H4 (cell line): ENCODE measurements at places on chromosomes 7 and 10. TPM values are rescaled to one million over a fixed set of nuclear protein-coding genes. Genes with fewer than 3 reads are reported as not detected.

DNA sequence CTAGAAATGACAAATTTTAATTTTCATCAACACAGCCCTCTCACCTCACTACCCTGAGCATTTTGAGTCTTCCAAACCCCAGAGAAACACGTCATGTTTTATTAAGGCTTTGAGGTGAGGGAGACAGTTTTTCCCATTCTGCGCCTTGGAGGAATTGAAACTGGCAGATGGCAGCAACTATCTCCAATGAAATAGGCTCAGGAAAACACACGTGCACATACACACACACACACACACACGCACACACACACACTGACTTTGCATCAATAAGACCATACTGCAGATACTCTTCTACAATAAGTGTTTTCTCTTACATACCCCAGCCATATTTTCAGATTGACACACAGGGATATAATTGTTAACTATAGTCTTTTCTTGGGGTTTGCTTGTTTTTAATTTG, 3.2 kb upstream of the SFTPA2 start:
- DNase-seq, result no peak

GRCh38 chr7:127409629-127410028, 17.1 kb upstream of the ZNF800 start:
- DNase-seq, result no peak

GRCh38 chr7:50496569-50496968, 46.4 kb upstream of the FIGNL1 start:
- no peak for DNase-seq

Gene KIAA1549
- total RNA-seq, result 2.5 and 3.3 TPM in 2 replicates

DNA sequence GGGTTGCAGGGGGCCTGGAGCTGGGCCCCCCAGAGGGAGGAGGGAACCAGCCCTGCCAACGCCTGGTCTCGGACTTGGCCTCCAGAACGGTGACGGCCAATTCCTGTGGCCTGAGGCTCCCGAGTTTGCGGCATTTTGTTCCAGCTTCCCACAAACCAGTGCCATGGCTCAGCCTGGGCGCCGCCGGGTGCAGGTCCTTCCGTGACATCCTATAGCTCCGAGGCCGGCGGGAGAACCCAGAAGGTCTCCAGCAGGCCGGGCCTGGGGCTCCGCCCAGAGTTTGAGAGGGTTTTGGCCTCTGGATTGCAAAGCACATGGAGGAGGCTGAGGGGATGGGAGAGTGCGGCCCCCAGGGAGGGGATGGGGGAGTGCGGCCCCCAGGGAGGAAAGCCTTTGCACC, 92.6 kb downstream of the UNCX start:
- DNase-seq, result no peak

Gene SLC29A3
- 2.1 and 3.3 TPM in 2 replicates for total RNA-seq

DNA sequence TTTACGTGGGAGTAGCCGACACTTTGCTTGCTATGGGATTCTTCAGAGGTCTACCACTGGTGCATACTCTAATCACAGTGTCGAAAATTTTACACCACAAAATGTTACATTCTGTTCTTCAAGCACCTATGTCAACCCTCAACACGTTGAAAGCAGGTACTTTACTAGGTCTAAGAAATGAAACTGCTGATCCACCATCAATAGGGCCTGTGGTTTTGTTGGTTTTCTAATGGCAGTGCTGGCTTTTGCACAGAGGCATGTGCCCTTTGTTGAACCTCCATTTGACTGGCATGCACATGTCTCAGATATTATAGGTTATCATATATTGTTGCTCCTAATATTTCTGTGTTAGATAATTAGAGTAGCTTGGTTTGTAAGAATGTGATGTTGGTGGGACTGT, 123.8 kb downstream of the CFTR start:
- no peak for DNase-seq

DNA sequence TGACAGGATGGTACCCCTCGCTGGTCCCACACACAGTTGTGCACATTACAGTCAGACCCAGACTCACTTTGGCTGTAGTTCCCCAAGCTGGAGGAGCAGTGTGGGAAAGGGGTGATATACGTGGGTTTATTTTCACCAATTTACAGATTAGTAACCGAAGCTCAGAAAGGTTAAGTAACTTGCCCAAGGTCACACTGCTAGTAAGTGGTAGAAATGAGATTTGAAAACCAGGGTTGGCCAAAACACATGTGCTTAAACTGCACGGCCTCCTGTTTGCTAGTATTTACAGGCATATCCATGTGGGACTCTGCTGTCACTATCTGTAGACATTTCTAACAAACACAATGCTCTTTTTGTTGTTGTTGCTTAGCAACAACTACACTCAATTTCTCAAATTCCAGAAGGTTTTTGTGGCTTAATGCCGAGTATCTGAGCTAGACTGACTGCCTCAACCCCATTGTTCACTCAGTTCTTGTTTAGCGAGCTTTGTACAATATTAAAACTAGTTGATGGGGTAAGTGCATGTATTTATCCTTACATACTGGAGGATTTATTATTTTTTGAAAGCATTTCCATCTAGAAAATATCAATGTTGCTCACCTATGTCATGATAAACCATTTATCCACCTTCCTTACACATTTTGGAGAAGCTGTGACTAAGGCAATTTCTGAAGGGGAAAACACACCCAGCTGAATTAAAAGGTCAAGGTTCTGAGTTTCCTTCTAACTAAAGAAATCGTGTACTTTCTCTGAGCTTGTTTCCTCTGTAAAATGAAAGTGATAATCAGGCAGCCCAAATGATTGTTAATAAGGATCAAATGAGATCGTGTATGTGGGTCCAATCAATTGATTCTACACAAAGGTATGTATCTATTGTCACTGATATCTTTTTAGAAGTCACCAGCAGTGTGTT, 5.3 kb upstream of the TMEM139 start:
- peak; percentile 55 for DNase-seq

Gene PIP
- total RNA-seq, result not detected in 2 replicates

Gene ZNF511
- 53.2 and 66.3 TPM in 2 replicates for total RNA-seq

DNA sequence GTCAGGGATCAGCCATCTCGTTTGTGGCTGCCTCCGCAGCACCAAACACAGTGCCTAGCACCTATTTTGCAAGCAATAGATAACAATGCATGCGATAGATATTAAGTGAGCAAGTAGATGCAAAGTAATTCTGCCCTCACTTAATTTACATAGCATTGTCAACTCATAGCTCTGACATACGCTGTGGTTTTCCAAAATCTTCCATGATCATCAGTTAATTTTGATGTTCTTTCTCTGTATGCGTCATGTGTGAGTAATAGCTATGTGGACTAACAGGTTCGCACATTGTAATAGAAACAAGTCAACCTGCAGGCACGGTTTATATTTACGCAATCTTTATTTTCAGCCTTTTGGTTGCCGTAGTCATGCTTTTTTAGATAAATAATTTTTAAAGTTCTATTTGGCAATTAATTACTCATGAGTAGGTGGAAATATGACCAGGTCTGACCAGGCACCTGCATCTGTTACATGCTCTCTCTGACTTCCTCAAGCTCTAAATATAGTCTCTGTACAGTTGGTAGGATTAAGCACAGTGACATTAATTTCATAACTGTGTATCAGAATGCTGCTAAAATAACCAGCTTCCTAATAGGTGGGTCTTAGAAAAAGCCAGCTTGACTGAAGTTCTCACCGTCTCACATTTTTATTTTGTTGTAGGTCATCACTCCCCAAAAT, 13.3 kb downstream of the MAP3K8 start:
- no peak for DNase-seq

DNA sequence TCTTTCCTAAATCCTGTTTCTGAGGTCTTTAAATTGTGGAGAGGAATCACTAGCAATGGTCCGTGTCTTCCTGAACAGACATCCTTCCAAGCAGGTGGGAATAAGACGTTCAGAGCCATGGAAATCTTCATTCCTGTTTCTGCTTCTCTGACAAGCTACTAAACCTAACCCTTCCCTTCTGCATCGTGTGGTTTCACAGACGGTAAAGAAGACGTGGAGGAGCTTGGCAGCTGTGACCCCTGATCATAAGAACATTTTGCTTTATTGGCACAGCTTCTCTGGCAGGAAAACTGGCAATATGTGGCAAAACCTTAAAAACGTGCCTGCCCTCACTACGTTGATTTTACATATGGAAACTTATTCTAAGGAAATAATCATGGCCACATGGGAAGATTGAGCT, 63.0 kb upstream of the LOXL4 start:
- DNase-seq, result no peak

- no peak for DNase-seq
These were observed 20.7 kb downstream of the SDK1 start for GRCh38 chr7:3321745-3322144.

GRCh38 chr7:49791088-49791741, 17.8 kb downstream of the VWC2 start:
- peak; percentile 85 for DNase-seq

Gene ENKUR
- total RNA-seq, result not detected in 2 replicates

- no peak for DNase-seq
These were observed 66.5 kb downstream of the EPDR1 start for GRCh38 chr7:37986908-37987330.

GRCh38 chr7:83934118-83934734, 260.4 kb downstream of the SEMA3A start:
- DNase-seq, result no peak

- peak; percentile 33 for DNase-seq
These were observed 87.0 kb downstream of the LARP4B start for GRCh38 chr10:844552-844951.

GRCh38 chr7:151146761-151147160, 20.7 kb downstream of the GBX1 start:
- no peak for DNase-seq

Gene CCL26
- total RNA-seq, result 18.3 and 20.7 TPM in 2 replicates

Gene FAM13C
- 3.9 and 8.1 TPM in 2 replicates for total RNA-seq

DNA sequence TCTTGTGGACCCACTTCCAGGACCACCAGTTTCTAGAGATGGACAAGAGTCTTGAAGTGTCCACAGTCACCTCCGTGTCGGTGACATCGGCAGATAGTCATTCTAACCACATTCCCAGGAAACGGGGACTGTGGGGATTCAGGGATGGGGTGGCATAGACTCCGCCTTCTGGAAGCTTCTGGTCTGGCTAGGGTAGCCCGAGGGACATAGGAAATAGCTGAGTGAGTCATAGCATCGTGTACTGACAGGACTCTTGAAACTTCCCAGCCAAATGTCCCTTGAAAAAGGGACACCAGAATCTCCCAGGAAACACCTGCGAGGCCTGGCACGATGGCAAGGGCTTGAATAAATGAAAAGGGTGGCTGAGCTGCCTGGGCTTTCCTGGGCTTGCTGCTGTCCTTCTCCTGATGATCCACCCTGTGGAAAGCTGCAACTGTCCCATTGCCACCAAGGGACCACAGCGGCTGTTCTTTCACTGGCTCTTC, 84.1 kb upstream of the LRRC4 start:
- DNase-seq, result peak; percentile 60

- peak; percentile 23 for DNase-seq
These were observed at the start of gene TAC1 for GRCh38 chr7:97731736-97732564. TSS of gene TAC1 (plus strand) at chr7:97732086. CDS start at chr7:97732613, 527 bp downstream.

Gene HDAC9
- 12.8 and 22.5 TPM in 2 replicates for total RNA-seq

Gene GIMAP5
- 0.12 and 1.2 TPM in 2 replicates for total RNA-seq

Gene CCL24
- total RNA-seq, result not detected in 2 replicates

Gene PLA2G12B
- total RNA-seq, result not detected in 2 replicates

- DNase-seq, result no peak
These were observed 16.1 kb upstream of the IMPDH1 start for GRCh38 chr7:128425850-128426249.

DNA sequence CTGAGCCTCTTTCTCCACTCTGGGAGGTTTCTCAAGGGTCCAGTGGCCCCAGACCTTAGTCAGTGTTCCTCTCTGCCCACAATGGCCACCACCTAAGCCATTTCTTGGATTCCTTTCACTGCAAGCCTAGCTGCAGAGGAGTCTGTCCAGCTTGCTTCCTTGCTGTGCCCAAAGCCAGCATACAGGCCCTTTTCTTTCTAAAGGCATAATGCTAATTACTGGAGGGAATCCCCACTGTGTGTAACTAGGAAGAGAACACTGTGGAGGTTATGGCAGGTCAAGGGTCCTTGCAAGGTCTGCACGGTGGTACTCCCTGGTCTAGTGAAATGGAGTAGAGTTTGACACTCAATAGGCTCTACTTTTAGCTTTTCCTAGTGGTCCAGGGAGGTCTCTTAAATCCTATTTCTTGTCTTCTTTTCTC, 70.4 kb upstream of the CC2D2B start:
- no peak for DNase-seq

Gene PLXNA4
- 0.16 and 0.19 TPM in 2 replicates for total RNA-seq

Gene KCTD7
- 7.1 and 9.6 TPM in 2 replicates for total RNA-seq

DNA sequence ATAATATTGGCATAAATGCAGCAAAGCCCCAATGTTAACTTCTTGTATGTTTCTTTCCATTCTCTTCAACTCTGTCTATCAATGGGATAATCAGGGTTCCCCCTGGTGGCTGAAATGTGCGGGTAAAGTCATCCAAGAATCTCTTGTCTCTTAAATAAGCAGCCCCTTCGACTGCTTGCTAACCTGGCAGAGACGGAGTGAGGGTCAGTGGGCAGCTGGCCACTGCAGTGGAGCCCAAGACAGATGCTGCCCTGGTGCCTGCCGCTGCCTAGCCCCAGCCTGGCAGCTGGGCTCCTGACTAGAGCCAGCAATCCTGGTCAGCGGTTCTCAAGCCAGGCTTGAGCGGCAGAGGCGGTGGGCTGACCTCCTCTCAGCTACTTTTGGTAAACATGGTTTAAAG, 248.9 kb downstream of the COBL start:
- peak; percentile 71 for DNase-seq

GRCh38 chr7:70659263-70659662, 472.7 kb upstream of the GALNT17 start:
- no peak for DNase-seq

- DNase-seq, result no peak
These were observed 771 bp upstream of the ADIRF start for GRCh38 chr10:86967481-86967941.

DNA sequence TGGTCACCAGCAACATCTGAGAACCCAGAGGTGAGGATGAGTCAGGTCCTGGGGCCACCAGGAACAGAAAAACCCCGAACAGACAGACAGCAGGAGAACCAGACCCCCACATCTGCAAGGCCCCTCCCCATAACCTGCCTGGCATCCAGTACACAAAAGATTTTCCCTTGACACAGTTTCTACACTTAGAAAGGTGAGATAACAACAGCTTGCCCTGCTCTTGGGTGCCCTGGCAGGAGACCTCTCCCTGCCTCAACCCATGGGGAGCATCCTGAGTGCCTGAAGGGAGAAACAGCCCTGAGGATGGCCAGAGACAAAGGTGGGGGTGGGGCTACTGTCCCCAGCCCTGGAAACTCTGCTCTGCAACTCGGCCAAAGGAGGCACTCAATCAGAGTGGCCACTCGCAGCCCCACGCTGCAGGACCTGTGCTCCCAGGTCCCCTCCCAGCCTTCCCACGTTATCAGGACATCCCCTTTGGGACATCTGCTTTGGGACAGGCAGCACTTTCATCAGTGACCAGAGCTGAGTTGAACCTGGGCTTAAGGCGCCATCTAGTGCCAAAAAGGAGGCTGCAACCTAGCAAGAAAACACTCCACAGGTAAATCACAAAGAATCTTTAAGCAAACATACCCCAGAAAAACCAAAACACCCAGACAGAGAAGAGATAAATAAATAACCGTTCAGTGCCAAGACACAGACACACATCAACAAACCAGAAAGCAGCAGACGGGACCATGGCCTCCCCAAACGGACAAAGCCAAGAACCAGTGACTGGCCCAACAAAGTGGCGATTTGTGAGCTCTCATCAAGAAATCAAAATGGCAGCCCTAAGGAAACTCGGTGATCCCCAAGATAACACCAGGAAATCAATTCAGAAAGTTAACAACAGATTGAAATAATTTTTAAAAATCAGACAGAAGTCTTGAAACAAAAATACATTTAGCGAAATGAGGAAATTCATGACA, 233.7 kb downstream of the PTPRN2 start:
- peak; percentile 64 for DNase-seq

- no peak for DNase-seq
These were observed 1.6 kb downstream of the NPM3 start for GRCh38 chr10:101781655-101781983.

- DNase-seq, result no peak
These were observed 1.4 kb downstream of the MRPS33 start for GRCh38 chr7:141013345-141013715.
